Colonic mucosa (tissue), 4 donors: ENCODE measurements at places on chromosomes 5 and 9.

GRCh38 chr5:59666440-59667068, 227.0 kb downstream of the PDE4D start:
- DNase-seq = no peak

GRCh38 chr9:68861436-68861835, 152.5 kb downstream of the PRKACG start:
- DNase-seq = no peak

DNA sequence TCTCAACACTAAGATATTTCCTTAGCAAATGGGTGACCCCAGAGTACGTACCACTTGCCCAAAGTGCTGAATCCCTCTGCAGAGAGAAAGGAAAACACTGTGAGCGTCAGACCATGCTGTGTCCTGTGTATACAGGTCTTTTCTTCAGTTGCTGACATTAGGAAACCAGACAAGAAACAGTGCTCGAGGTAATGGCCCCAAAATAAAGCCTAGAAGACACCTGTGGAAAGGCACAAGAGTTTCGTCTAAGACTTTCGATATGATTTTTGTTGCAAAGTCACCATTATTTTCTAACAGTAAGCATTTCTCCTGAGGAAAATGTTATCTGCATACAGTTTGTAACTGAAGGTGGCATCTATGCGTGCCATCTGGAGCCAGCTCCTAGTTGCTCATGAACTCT, 62.0 kb upstream of the SIMC1 start:
- DNase-seq = no peak

- DNase-seq = no peak
Measured at GRCh38 chr9:82101475-82101874, 112.9 kb downstream of the SPATA31D1 start.

- DNase-seq = no peak
Measured at GRCh38 chr5:179176166-179176565, 116.0 kb downstream of the ZNF354C start.

DNA sequence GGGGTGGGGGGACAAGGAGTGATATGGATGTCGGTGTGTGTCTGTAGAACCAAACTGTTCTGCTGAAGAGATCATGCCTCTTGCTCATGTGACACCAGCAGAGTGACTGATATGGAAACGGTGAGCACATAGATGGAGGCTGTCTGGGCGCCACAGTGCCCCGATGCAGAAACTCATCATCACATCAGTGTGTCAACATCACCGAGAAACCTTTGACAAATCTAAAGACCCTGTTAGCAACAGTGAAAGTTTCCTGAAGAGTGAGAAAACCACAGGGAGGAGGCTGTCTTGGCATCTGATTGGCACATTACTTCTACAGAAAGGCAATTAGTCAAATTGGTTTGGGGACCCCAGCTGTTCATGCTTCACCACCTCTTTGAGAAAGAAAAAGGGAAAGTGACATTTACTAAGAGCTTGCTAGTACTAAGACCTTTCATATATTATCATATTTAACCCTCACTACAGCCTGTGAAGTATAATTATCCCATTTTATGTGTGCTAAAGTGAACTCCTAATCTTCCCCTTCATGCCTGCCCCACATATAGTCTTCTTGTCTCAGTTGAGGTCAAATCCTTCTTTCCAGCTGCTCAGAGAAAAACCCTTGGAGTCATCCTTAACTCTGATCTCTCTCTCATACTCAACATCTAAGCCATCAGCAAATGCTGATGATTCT, 25.6 kb downstream of the CSF2 start:
- no peak for DNase-seq

- no peak for DNase-seq
Measured at GRCh38 chr9:122835313-122835731, 6.9 kb upstream of the PDCL start.

DNA sequence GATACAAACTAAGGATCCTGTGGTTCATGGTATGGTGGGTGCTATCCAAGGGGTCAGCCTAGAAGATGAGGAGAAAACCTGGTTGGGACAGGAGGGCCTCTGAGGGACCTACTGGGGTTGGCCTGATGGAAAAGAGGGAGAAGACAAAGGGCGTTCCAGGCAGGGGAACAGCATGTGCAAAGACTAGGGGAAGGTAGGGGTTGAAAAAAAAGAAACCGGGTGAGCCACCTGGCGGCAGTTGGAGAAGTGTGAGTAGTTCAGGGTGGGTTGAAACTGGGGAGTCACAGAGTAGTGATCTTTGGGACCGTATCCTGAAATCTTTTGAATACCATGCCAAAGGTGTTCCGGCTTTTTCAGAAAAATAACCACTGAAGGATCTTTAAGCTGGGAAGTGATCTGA, 8.7 kb upstream of the GABRP start:
- DNase-seq = no peak

DNA sequence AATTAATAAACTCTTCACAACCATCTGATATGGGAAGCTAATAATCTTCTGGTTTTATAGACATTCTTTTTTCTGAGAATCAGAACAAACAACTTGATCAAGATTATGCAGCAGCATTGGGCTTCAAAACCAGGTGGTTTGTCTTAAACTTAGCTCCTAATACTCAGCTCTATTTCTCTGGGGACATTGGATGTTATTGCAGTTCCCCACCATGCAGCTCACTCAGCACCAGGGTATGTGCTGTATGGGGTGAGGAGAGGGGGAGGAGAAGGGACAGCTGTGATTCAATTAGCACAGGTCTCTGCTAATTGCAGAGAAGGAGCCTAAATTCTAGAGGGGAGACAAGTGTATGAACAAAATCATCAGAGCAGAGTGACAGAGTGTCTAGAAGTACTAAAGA, 210.7 kb upstream of the TNC start:
- no peak for DNase-seq

GRCh38 chr5:137609127-137609526, 110.0 kb upstream of the SPOCK1 start:
- no peak for DNase-seq

DNA sequence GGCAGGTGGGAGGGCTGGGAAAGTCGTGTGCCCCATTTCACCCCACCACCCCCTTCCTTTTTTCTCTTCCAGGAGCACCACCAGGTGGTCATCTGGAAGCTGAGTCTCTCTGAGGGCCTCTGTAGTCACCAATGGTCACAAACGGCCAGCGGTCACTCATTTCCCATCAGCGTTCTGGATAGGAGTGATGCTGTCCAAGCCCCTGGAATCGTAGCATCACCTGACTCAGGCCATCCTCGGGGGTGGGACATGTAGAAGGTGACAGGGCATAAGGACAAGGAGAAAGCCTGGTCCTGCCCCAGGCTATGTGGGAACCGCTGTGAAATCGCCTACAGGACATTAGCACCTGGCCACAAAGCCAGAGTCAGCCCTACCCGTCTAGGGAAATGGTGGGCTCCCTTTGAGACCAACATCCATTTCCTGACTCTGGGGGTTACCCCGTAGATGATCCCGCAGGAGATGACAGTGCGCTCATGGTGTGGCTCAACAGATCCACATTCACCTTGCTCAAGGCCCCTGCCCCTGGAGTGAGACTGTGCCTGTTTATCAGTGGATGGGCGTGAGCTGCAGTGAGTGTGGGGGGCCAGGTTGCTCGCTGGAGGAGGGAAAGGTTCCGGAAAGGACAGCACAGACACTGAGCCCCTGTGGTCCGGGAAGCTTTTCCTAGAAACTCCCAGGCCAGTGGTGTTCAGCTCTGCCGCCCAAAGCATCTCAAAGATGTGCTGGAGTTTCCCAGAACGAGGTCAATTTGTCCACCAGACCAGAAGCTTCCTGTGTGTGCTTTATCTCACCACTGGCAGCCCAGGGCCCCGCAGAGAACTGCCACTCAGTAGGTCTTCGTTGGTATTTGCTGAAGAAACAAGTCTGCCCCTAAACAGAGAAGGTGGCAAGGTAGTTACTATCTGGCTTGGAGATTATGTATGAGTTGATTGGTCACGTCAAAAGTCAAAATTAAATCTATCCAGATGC, 61.1 kb upstream of the UNC5A start:
- DNase-seq = peak; percentile 13

GRCh38 chr9:133008824-133009223, 22.0 kb upstream of the GTF3C5 start:
- DNase-seq = peak; percentile 42

GRCh38 chr9:70117835-70118319, 74.2 kb downstream of the MAMDC2 start:
- no peak for DNase-seq

GRCh38 chr5:135127439-135128240, 93.6 kb upstream of the PITX1 start:
- DNase-seq = peak; percentile 82

DNA sequence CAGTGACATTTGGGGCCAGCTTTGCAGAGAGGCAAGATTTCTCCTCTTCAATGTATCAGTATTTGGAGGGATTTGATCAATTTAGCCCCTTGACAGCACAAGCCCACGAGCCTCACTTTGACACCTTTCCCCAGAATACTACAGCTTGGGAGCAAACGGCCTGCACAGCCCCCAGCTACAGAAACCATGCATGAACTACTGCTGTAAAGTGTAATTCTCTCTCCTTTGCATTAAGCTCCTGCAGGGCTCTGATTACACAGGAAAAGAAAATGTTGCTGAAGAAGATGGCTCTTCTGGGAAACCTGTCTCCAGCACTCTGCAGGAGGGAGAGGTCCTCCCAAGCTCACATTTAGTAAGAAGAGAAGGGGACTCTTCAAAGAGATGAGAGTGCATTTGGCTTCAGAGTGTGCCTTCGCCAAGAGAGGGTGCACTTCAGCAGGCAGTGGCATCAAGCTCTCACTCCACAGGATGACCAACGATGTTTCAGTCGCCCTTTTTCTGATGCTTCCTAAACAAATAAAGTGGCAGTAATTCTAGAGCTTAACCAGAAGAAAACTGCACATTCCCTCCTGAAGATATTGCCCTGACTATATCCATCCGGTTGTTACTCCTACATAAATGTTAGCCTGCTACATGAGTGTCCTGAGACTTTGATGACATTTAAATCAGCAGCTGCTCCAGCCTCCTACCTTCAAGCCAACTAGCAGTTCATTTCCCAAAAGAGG, 272.2 kb downstream of the AUH start:
- peak; percentile 28 for DNase-seq

GRCh38 chr5:2905741-2906140, 154.3 kb upstream of the IRX2 start:
- no peak for DNase-seq

GRCh38 chr5:127634007-127634406, 14.9 kb upstream of the CTXN3 start:
- DNase-seq = no peak

DNA sequence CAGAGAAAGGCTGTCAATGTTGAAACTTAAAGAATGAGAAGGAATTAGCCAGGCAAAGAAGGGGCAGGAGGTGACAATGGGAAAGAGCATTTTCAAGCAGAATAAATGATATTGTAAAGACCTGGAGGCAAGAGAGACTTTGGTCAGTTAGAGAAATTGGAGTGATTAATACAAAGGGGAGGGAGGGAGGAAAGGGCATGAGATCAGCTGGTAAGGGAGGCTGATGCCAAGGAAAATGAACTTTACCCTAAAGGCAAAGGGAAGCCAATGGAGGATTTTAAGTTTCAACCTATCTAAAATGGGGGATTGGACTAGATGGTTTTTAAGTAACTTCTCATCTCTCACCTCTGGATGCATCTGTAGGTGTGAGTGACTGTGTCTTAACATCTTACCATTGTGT, 23.3 kb downstream of the C5 start:
- DNase-seq = no peak

- DNase-seq = peak; percentile 71
Measured at GRCh38 chr5:52786949-52787599, 642 bp upstream of the ITGA1 start.

GRCh38 chr9:91972076-91972626, 22.1 kb upstream of the ROR2 start:
- DNase-seq = no peak

GRCh38 chr5:107578051-107578635, 92.6 kb downstream of the EFNA5 start:
- no peak for DNase-seq

- DNase-seq = no peak
Measured at GRCh38 chr5:102196481-102196880, 99.6 kb downstream of the SLCO4C1 start.

DNA sequence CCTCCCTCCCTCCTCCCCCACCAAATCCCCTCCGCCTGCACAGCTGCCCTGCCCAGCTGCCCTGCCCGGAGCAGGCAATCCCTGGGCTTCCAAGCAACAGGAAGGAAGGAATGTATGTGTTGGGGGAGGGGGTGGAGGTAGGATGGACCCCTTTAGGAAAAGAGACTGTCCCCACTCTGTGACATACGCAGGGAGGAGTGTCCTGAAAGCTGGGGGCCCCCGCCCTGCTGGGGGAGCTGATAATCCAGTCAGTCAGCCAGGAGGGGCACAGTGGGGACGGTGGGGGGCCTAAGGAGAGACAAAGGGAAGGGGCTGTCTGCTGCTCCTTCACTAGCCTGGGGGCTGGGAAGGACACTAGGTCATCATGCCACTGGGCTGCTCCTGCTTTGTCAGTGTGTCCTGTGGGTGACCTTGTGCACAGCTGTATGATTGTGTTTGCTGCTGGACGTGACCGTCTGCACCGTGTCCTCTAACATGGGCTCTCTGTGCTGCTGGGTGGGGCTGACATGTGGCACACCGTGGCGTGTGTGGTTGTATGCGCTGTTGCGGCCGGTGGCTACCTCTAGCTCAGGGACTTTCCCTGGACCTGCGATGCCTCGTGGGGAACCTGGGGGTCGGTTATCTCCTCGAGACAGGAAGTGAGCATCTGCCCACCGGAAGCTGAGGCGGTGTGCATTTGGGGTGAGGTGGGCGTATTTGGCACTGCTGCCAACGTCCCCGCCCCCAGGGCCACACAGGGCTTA, 3.0 kb downstream of the N4BP3 start:
- no peak for DNase-seq

- DNase-seq = peak; percentile 29
Measured at GRCh38 chr5:115295777-115296123, 704 bp downstream of the CCDC112 start.

- DNase-seq = no peak
Measured at GRCh38 chr5:157535042-157535865, 40.3 kb downstream of the ADAM19 start.

GRCh38 chr5:129836321-129836720, 67.9 kb upstream of the CHSY3 start:
- no peak for DNase-seq

DNA sequence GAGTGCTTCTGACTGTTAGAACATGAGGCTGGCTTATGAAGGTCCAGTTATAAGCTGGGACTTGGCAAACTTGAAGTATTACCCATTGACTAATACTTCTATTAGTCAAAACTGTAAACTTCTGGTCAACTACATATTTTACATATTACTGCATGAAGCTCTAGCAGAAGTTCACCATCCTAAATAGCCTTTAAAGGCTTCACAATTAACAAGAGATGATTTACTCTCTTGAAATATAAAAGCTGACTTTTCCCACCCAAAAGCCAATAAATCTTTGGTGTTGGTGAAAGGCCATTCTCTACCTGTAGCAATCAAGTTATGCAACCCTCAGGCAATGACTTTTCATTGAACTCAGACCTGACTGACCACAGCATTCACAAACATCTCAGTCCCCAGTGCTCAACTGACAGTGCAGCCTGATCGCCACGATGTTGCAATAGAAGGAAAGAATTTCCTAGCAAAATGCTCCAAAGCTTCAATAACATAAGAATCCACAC, 345.6 kb downstream of the EBF1 start:
- DNase-seq = no peak

GRCh38 chr5:173041881-173042762, 14.0 kb upstream of the CREBRF start:
- no peak for DNase-seq
